ENCODE measurements at places on chromosomes 3 and 15.

GRCh38 chr15:60546744-60547143 lies 67.8 kb upstream of the ICE2 start:
- no peak for DNase-seq

GRCh38 chr3:13332158-13332557 lies 88.0 kb downstream of the NUP210 start:
- DNase-seq: no peak

- no peak for DNase-seq
Measured at GRCh38 chr3:154364849-154365248, 40.6 kb upstream of the DHX36 start.

DNA sequence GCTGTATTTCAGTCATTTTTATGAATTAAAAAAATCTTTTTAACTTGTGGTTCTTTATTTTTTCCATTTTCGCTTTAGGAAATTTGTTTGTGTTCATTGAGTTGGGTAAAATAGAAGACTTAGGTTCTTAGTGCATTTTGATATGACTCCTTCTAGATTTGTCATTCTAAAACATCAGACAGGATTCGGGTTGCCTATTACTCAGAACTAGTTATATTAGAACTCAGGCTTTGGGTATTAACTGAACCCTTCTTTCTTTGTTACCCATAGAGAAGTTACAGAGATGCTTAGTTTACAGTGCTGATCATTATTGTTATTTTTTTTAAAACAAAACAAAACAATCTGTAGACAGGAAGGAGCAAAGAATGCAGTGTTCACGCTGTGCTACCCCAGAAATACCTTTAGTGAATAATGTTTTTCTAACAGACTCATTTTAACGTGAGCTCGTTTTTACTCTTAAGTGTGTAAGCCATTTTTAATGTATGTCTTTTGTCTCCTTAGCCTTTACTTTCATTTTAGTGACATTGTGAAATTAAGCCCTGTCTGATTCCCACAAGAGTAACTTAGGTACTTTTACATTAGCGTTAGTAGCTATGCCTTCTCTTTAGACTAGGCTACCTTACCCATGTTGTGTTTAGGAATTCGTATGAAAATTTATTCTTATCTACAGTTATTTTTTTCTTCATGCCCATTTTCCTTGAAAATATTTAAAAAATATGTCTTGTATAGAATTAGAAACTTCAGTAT lies 53.4 kb downstream of the CMC1 start:
- no peak for DNase-seq

GRCh38 chr3:146117406-146118285 lies 43.3 kb downstream of the PLOD2 start:
- no peak for DNase-seq

DNA sequence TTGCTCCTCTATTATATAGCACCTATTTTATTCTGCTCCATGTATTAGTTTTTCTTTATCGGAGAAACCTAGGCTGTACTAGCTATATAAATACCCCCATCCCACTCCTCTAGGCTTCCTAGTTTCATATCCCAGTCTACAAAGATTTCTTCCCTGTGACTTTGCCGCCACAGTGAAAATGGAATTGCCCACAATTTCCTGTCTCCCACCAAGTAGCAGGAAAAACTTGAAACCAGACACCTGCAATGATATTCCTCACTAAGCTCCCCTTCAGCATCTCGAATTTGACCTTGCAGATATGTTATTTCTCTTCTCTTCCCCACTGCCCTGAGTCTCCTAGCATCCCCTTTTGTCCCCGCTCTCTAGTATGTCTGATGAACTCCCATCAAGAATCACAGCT lies 685.8 kb upstream of the CCDC54 start:
- no peak for DNase-seq

DNA sequence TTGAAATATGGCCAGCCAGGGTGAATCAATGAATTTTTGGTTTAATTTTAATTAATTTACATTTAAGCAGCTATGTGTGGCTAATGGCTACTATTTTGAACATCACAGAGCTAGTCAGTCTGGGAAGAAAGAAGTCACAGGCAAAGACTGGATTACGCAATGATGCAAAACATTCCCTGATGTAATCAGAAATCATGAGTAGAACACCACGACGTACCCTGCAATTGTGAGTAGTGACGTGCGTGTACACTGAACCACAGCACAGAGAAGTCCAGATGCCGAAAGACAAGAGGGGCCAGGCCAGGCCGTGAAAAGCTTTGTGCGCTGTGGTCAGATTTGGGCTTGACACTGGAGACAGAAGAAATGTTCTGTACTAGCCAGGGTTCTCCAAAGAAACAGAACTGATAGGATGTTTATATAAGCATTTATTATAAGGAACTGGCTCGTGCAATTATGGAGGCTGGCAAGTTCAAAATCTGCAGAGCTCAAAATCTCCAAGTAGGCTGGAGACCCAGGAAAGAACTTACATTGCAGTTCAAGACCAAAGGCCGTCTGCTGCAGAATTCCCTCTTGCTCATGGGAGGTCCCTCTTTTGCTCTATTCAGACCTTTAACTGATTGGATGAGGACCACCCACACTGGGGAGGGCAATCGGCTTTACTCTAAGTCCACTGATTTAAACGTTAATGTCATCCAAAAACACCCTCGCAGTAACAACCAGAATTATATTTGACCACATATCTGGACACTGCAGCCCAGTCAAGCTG lies 44.6 kb downstream of the SH3BP5 start:
- DNase-seq: no peak

DNA sequence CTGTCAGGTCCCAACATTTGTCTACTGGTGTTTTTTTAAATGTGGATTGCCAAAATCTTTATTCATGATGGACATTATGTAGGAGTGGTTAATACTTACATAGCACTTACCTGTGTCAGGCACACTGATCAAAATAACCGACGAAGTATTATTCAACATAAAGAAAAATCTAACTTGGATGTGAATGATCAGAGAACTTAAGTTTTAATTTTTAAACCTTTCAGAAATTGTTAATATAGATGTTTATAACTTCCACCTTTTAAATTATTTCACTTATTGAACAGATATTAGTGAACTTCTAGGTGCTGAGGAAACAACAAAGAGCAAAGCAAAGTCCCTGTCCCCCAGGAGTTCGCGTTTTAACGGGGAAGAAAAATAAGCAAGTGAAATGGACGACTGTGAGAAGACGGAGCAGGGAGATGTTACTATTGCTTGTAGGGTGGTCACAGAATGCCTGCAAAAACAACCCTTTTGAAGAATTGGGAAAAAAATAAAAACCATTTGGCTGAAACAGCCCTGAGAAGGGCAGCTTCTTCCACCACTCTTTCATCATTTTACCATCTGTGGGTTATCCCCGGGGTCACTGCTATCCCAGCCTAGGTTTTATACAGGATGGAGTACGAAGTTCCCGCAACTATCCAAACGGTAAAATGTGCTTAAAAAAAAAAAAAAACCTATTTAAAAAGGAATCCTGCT lies 915 bp upstream of the APH1B start:
- DNase-seq: no peak

- no peak for DNase-seq
Measured at GRCh38 chr3:189703865-189704264, 72.7 kb downstream of the TP63 start.

GRCh38 chr3:40873476-40873875 lies 325.8 kb upstream of the CTNNB1 start:
- DNase-seq: no peak

DNA sequence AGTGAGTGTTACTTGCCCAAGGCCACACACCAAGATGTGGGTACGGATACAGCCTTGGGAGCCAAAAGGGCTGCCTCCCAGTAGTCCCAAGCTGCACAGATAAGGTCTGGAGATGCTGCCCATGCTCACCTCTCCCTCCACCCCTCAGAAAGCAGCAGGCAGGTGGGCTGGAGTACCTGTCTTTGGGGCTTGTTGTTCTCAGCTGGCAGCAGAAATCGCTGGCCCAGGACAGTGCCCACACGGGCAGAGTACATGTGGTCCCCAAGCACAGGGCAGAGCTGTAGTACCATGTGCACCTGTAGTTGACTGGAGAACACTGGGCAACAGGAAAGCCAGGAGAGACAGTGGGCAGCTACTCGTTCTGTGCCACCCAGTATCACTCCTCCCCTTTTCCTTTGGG lies 5.0 kb downstream of the RPUSD3 start:
- DNase-seq: no peak

Data from bone marrow (tissue), 2 donors.